ENCODE measurements at places on chromosomes 3 and 15.

- DNase-seq = no peak
Observed at GRCh38 chr3:47421741-47422649, 41.2 kb downstream of the PTPN23 start.

GRCh38 chr15:76158815-76159214 is 99.0 kb downstream of the TMEM266 start:
- no peak for DNase-seq

- no peak for DNase-seq
Observed at GRCh38 chr3:30401971-30402370, 204.4 kb upstream of the TGFBR2 start.

DNA sequence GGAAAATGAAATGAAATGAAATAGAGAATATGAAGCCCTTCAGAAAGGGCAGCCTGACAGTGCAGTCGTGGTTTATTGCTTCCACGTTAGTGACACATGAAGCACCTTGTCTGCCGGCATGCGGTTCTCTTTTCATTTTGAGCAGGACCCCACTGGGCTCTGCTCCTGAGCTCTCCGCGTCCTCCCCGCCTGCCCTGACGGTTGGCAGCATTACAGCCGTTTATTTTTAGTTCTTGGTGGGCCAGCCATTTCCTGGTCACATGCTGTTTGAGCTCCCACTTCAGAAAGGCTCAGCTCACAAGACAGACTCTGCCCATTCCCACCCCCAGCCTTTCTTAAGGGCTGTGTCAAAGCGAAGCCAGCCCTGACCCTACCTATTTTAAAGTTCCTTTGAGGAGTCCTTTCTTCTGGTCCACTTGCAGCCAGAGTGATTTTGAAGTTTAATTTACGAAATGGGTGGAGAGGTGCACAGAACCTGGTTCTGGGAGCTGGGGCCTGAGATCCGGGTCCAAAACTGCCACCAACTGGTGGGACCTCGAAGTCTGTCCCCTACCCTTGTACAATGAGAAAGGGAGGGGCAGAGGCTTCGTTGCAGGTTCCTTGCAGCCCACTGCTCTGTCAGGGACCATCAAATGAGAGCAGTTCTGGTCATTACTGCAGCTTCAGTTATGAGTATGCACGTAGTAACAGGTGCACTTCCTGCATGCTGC is 60.1 kb downstream of the MGLL start:
- no peak for DNase-seq

DNA sequence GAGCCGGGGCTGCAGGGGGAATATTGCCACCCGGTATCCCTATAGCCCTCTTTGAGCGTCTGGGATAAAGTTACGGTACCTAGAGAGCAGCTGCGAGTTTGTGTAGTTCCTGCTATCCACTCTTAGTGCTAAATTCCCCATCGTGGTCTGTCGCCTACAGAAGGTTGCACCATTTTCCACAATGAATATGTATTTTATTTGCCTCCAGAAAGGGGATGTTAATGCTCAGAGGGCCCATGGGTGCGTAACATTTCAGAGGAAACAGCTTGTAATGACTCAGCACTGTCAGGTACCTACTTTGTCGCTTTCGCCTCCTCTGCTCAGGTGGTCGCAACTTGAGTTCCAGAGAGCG is 1.1 kb downstream of the SLCO3A1 start:
- DNase-seq = no peak

GRCh38 chr15:82177291-82178010 is 85.1 kb downstream of the EFL1 start:
- no peak for DNase-seq

DNA sequence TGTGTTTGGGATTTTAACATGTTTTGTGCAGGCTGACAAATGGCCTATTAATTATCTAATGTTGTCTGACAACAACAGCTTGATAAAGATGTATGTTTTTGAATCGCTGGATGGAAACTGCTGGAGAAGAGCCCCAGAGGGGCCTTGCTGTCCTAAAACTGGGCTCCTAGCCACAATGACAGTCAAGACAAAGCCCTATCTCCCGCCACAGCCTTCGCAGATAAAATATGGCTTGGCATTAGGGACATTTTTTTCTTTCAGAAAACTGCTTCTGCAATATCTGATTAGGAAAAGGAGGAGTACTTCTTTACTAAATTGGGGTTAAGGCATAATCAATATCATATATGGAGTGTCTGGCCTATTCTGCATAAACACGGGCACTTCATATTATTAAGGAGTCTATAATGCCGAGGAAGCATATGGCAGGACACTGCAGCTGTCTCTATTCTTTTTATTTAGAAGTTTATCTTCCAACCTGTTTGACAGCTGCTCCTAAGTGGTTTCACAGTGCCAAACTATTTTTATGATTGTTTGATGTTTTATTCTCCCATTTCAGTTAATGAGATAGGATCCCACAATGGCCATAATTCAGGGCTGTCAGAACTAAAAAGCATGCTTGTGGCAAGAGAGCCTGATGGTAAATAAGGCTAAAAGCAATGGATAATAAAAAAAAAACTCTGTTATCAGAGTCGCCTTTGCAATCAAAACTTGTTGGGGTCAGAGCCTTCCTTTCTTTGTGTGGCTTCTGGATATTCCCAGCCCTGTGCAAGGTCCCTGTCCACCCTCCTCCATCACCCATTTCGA is 210.1 kb downstream of the MECOM start:
- no peak for DNase-seq

DNA sequence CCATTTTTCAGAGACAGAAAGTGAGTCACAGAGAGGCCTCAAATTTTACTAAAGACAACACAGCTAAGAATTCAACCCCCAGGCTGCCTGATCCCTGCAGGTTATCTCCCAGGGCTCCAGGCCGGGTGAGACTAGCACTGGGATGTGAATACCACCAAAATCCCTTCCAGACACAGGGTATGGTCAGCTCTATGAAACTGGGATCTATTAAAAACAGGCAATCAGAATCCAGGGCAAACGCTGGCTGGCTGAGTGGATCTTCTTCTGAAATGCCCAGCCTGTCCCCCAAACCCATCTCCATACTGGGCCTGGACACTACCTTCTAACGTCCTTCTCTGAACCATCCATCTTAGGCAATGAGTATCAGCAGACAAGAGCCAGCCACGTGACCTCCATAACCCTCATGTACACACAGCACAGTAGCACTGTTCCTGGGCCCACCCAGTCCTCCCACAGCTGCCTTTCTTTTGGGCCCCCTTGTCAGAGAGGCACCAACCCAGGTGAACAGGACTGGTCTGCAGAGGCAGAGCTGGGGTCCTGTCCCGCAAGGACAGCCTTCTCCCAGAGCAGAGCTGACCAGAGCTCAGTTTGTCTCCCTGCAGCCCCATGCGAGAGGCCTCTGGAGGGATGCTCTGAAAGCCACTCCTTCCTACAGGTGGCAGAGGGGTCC is 1.9 kb downstream of the RAB6B start:
- no peak for DNase-seq

DNA sequence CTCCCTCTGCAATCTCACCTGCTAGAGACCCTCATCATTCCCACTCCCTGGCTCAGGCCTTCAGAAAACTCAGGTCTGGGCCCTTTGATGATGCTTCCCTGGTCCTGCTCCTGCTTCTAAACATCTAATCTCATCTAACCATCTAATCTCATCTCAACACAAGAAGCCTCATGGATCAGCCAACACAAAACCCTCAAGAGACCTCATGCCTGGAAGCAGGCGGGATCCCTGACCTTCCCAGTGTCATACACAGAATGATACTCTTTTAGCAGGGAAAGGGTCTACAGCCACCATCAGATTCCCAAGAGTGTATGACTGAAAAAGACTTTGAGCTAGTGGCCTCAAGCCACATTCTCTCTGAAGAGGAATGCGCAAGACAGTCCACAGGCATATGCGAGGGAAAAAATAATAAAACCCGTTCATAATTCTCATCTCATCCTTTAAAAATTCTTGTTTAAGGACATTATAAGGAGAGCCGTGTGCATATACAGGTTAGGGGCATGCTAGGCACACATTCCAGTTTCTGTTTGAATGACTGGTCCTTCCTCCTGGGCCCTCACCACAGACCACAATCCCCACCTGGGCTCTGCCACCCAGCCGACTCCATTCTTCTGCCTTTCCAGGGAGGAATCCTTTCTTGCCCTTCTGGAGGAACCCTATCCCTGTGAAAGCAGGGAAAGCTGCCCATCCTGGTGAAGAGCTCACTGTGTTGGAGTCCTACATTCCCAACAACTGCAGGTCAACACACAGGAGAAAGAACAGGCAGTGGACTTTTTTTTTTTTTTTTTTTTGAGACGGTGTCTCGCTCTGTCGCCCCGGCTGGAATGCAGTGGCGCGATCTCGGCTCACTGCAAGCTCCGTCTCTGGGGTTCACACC is 2.2 kb downstream of the ZXDC start:
- no peak for DNase-seq

GRCh38 chr3:10775828-10776227 is 40.2 kb upstream of the SLC6A11 start:
- no peak for DNase-seq

DNA sequence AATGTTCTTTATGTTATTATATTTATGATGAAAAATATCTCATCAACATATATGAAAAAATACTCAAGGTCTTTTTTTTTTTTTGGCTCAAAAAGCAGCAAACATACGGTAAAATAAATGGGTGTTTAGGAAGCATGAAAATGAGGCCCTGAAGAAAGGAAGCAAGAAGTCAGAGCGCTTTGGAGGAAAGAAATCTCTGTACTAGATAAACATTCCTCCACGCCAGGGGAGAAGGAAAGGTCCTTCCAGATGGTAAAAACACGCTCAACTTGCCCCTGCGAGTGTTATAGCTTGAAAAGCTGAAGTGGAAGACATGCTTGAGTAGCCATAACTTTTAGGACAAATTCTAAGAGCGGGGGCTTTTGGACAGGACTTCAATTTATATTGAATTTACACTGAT is 52.9 kb downstream of the FEM1B start:
- DNase-seq = no peak

DNA sequence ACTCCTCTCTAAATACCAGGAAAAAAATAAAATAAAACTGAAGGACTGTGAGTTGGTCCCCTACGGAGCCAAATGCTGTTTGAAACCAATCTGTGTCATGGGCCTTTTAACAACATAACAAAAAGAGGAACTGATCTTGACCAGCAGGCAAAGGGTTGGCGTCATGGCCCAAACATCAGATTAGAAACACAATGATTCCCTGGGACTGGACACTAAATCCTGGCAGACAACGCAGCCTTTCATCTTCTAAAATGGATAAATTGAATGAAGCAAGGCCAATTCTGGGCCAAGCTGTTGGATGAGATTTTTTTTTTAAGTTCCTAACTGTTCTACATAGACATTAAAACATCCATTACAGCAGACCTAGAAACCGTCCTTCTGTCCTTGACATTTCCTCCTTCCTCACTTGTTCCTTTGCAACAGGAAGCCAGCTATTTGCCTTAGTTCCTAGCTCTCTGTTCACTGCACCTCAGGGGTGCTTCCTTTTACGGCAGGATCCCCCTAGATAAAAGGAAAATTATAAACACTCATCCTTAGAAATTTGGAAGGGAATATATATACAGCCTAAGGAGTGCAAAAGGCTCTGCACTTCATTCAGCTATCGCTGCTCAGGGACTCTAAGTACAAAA is 21.6 kb upstream of the TAFA4 start:
- no peak for DNase-seq

GRCh38 chr3:82342521-82342920 is 581.1 kb upstream of the GBE1 start:
- no peak for DNase-seq

DNA sequence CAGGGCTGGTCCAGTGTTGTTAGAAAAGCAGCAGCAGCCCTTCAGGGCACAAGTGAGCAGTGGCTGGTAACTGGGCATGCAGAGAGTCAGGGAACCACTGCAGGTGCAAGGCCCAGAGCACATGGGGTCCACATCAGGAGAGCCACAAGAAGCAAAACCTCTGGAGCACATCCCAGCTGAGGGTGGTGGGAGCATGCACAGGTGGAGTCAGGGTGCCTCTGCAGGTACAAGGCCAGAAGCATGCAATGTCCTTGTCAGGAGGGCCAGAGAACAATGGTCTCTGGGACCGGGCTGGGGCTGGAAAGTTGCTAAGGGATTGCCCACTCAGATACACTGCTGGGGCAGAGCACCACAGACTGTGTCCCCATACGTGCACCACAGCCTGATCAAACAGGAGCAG is 226.1 kb upstream of the UBE2E2 start:
- no peak for DNase-seq

DNA sequence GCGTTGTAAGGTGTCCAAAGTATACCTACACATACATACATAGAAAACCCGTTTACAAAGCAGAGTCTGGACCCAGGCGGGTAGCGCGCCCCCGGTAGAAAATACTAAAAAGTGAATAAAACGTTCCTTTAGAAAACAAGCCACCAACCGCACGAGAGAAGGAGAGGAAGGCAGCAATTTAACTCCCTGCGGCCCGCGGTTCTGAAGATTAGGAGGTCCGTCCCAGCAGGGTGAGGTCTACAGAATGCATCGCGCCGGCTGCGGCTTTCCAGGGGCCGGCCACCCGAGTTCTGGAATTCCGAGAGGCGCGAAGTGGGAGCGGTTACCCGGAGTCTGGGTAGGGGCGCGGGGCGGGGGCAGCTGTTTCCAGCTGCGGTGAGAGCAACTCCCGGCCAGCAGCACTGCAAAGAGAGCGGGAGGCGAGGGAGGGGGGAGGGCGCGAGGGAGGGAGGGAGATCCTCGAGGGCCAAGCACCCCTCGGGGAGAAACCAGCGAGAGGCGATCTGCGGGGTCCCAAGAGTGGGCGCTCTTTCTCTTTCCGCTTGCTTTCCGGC is 318.6 kb downstream of the FGF12 start:
- no peak for DNase-seq

- DNase-seq = no peak
Observed at GRCh38 chr3:40715551-40715950, 190.8 kb downstream of the ZNF621 start.

GRCh38 chr15:43317566-43318184 is 12.7 kb downstream of the LCMT2 start:
- no peak for DNase-seq

- no peak for DNase-seq
Observed at GRCh38 chr3:159458010-159458409, 530.6 kb upstream of the IL12A start.

- DNase-seq = peak; percentile 64
Observed at GRCh38 chr3:119293871-119294695, at the start of gene ARHGAP31. Gene ARHGAP31, plus strand, starts transcription at chr3:119294383. Its CDS starts 522 bp downstream, at chr3:119294905.

- no peak for DNase-seq
Observed at GRCh38 chr3:142657033-142657432, 60.8 kb downstream of the PLS1 start.

GRCh38 chr3:23272820-23273219 is 69.7 kb downstream of the UBE2E2 start:
- DNase-seq = no peak

- no peak for DNase-seq
Observed at GRCh38 chr3:184176377-184177330, 2.0 kb downstream of the AP2M1 start.

GRCh38 chr15:74050127-74050526 is 32.2 kb downstream of the GOLGA6A start:
- DNase-seq = no peak

DNA sequence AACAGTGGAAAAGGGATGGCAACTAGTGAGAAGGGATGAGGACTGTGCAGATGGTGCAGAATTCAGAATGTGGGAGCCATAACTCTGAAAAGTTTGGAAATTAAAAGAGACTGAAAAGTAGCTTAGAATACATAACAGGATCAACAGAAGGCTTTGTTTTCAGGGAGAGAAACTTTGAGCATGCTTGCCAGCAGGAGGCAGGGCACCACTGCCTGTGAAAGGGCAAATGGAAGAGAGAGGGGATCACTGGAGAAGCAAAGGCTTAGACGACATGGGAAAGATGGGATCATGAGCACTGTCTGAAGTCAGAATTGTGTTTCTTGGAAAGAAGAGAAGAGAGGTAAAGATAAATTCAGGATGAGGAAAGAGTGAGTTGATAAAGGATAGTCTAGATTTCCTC is 99.6 kb downstream of the ABI3BP start:
- DNase-seq = no peak

- DNase-seq = peak; percentile 21
Observed at GRCh38 chr3:138833899-138834595, 681 bp downstream of the PIK3CB start.

- DNase-seq = no peak
Observed at GRCh38 chr3:923161-923910, 169.5 kb upstream of the CNTN6 start.

Data from stimulated activated CD8-positive, alpha-beta memory T cell treated with anti-CD3 and anti-CD28 coated beads, Interleukin-2, amount 100 ng/mL, for 1 hour (primary cell).